GDM1 (cell line): ENCODE measurements at places on chromosomes 4 and X.

GRCh38 chrX:110964786-110965185 lies 131.2 kb upstream of the PAK3 start:
- no peak for DNase-seq

GRCh38 chrX:145405012-145405411 lies 157.7 kb downstream of the SPANXN1 start:
- DNase-seq, result no peak

GRCh38 chr4:125316401-125316790 lies 1.6 kb downstream of the FAT4 start:
- DNase-seq, result no peak

DNA sequence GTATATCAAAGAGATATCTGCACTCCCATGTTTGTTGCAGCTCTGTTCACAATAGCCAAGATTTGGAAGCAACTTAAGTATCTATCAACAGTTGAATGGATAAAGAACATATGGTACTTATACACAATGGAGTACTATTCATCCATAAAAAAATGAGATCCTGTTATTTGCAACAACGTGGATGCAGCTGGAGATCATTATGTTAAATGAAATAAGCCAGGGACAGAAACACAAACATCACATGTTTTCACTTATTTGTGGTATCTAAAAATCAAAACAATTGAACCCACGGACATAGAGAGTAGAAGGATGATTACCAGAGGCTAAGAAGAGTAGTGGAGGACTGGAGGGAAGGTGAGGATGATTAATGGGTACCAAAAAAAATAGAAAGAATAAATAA lies 14.2 kb downstream of the IQCM start:
- no peak for DNase-seq

GRCh38 chr4:129328162-129328561 lies 232.2 kb downstream of the C4orf33 start:
- no peak for DNase-seq

DNA sequence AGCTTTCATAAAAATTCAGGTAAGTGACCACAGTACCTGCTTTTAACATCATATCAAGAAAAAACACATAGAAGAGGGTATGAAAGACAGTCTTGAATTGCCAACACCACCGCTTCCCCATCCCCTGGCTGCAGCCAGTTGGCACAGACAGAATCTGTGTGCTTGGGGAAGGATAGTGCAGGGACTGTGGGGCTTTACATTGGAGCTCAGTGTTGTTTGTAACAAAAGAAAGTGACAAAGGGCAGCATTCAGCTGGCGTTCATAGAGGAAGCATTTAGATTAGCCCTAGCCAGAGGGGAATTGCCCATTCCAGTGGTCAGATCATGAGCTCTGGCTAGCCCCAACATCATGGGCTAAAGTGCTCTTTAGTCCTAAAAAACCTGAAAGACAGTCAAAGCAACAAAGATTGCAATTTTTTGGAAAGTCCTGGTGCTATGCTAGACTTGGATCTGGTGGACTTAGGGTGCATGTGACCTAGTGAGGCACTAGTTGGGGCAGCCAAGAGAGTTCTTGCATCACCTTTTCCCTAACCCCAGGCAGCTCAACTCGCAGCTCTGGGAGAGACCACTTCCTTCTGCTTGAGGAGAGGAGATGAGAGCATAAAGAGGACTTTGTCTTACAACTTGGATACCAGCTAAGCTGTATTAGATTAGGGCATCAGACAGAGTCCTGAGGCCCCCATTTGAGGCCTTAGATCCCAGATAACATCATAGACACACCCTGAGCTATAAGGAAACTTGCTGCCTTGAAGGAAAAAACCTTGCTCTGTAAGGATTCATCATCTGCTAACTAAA lies 1602.4 kb upstream of the ADGRL3 start:
- DNase-seq, result no peak

DNA sequence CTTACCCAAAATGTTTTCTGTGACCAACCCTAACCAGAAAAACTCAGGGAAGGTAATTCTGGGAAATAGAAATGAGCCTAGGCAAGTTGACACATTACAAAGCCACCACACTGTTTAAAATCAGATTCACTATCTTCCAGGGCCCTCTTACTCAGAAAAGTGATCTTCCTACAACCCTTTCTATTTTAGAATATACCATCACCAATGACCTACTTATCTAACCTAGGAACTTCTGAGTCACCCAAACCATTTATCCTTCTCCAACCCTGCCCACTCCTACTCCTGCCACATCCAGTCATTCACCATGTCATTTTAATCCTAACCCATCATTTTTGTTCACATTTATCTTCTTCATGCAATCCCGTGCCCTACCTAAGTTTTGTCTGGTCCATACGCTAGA lies 89.9 kb downstream of the FTHL17 start:
- DNase-seq, result no peak

DNA sequence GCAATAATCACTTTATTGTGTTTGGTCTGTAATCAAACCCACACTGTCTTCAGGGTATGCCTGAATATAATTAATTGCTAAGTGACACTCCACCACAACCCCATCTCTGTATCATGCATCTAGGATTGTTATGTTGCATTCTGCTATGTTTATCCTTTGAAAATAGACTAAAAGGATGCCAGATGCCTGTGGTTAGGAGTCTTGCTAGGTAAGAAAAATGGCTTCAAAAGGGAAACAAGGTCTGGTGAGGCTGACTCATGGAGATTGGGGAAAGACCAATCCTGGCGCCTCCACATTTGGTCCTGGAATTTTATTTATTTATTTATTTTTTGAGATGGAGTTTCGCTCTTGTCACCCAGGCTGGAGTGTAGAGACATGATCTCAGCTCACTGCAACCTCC lies 360.5 kb upstream of the SLC7A11 start:
- DNase-seq, result no peak

- DNase-seq, result no peak
Measured at GRCh38 chr4:145041378-145041777, 56.6 kb downstream of the ANAPC10 start.

DNA sequence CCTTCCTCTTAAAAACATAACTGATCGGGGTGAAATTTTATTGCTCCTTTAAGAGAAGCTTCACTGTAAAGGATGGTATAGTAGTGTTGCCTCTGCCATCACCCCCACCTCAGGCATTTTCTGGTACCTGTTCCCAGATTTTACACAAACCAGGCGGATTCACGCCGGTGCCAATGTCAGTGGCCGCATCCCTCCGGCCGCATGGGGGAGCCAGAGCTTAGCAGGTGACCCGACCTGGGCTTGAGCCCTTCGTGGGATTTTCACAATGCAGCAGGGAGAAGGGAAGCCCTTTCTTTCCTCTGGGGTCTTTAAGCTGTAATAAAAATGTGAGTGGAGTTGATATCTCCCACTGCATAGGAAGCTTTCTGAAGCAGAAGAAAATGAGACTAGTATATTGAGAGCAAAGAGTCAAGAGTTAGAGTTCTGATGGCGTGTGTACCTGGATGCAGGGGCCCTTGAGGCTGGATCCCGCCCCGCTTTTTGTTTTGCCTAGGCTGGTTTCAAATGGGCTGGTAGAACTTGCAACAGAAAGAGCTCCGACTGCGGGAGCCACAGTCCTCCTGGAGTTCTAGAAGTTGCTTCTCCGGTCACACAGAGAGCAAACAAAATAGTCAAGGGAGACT lies 59.4 kb downstream of the POLR2B start:
- no peak for DNase-seq

GRCh38 chr4:5772528-5773270 lies 61.7 kb downstream of the EVC start:
- no peak for DNase-seq

DNA sequence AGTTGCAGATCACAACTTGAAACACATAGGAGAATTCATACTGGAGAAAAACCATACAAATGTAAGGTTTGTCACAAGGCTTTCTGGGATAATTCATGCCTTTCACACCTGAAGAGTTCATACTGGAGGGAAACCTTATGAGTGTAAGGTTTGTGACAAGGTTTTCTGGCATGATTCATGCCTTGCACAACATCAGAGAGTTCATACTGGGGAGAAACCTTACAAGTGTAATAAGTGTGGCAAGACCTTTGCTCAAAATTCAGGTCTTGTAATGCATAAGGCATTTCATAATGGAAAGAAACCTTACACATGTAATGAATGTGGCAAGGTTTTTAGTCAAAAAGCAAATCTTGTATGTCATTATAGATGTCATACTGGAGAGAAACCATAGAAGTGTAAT lies 58.8 kb upstream of the ENPEP start:
- no peak for DNase-seq

DNA sequence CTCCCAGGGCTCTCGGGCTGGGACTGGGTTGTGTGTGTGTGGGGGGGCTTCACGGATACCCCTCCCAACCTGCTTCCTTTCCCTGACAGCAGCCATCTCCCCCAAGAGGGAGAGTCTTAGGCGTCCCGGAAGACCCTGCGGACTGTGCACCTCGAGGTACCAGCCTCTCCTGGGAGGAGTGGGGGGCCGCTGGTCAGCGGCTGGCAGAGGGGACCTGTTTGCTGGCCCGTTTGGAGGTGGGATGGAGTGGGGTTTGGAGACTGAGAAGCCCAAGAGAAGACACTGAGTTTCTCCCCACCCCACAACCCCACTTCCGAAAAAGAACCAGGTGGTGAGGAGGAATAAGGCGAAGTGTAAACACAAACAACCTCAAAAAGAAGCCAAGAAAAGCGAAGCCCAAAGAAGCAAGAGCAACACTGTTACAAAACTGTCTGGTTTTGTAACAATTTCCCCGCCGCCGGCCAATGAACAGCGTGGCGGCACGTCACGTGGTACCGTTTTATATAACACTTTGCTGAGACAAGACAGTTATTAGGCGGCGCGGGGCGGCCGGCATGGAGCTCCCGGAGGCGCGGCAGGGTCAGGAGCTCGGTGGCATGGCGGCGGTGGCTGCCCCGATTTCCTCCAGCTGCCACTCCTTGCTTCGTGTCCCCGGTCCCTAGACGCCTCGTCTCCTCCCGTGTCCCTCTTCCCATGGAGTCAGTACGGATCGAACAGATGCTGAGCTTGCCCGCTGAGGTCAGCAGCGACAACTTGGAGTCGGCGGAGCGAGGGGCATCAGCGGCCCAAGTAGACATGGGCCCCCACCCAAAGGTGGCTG lies at the start of gene LONRF3:
Gene LONRF3 (plus strand): TSS at position 531 of the 820 bp plus-strand sequence. CDS start 163 bp downstream, at position 694.
- no peak for DNase-seq

DNA sequence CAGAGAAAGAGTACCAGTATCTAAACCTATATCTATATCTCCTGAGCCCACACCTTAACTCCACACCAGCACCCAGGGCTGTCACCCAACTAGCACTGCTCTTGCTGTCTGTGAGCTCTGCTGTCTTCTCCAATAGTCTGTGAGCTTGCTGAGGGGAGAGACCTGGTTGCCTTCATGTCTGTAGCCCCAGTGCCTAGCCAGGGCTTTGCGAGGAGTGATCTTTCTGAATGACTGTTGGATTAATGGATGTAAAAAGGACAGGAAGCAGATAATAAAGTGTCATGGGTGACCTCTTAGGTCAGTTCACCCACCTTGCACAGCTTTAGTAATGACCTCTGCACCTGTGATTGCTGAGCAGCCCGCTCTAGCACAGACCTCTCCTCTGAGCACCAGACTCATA lies 30.5 kb downstream of the CNGA2 start:
- no peak for DNase-seq

DNA sequence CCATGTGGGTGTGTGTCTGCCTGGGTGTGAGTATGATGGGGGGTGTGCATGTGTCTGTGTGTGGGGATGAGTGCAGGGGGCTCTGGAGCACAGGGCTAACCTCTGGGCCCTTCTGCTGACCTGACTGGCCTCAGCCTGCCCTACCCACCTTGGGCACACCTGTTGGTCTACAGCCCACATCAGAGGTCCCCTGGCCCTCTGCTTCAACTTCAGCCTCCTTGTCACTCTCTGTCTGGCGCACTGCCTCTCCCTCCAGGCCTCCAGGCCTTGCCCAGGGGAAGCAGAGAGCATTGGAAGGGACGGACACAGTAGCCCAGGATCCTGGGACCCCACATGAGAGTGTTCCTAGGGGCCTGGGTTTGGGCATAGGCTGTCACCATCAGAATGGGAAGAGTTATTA lies 115.4 kb downstream of the EFNB1 start:
- DNase-seq, result no peak

GRCh38 chrX:55523356-55523755 lies 33.7 kb upstream of the USP51 start:
- DNase-seq, result no peak

- DNase-seq, result no peak
Measured at GRCh38 chr4:186844059-186844681, 120.5 kb upstream of the FAT1 start.

DNA sequence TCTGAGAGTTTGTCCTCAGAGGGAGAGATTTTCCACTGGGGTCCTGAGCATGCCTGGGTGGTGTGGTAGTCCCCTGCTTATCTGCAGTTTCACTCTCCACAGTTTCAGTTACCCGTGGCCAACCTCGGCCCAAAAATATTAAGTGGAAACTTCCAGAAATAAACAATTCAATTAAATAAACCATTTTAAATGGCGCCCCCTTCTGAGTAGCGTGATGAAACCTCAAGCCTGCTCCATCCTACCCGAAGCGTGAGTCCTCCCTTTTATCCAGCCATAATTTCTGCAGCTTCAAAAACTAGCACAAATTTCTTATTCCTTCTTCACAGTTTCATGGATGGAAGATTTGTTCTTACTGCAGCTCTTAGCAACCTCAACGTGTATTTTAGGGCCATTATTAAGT lies 26.7 kb downstream of the PNMA6E start:
- no peak for DNase-seq

DNA sequence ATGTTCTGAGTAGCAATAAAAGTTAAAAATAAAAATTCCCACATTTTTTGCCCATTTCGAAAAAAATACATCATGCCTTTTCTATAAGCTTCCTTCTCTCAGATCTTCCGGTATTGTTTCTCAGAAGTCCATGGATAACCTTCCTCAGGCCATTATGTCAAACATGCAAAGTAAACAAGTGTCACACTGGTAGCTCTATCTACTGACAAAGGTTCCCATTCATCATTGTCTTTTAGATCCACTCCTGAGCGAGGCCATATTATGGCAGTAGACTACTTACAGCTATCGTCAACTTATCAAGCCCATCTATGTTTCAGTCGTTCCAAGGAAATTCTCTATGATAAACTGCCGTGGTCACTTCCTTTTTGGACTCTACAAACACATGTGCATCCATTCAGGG lies 1068.2 kb downstream of the GLUD2 start:
- no peak for DNase-seq

- DNase-seq, result no peak
Measured at GRCh38 chrX:68929332-68930150, 100.7 kb downstream of the EFNB1 start.

- DNase-seq, result no peak
Measured at GRCh38 chr4:26051240-26051639, 137.2 kb downstream of the SMIM20 start.

- DNase-seq, result no peak
Measured at GRCh38 chr4:52059372-52059771, 8.3 kb downstream of the SPATA18 start.

- no peak for DNase-seq
Measured at GRCh38 chr4:128837679-128838078, 28.2 kb downstream of the JADE1 start.

GRCh38 chr4:39544580-39545315 lies 17.5 kb upstream of the UGDH start:
- DNase-seq, result no peak
